ENCODE measurements at places on chromosomes 5 and 9. TPM values are rescaled to one million over a fixed set of nuclear protein-coding genes. Genes with fewer than 3 reads are reported as not detected.

DRD1 gene
- total RNA-seq = 0.06 TPM

SLC6A19 gene
- 0.37 TPM for total RNA-seq

MLANA gene
- not detected for total RNA-seq

DNA sequence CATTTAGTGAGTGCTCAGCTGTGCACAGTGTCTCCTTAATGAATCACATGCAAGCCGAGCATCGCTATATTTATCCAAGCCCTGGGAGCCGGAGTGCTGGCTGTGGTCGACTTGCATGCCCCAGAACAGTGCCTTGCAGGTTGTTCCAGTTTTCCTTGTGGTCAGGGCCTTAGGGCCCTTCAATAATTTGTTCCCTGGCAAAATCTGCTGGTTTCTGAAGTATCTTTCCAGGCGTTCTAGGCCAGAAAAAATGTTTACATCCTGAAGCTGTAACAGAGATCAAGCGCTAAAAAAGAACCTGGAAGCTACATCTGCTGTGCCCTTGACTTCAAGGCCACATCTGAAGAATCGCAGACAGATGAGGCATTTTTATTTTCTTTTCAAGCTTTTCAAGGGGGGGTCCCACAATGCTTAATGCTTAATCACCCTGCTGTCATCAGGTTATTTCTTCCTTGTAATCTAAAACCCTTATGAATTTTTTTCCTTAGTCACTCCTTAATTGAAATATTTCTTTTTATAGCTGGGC lies 105.8 kb downstream of the DOCK2 start:
- DNase-seq = no peak
- H3K36me3 ChIP-seq = no peaks in the 10 kb centered on the region
- no peak overlapping the region for H3K4me3 ChIP-seq
- no peaks in the 10 kb centered on the region for H3K4me1 ChIP-seq
- no peak overlapping the region for H3K27ac ChIP-seq

DNA sequence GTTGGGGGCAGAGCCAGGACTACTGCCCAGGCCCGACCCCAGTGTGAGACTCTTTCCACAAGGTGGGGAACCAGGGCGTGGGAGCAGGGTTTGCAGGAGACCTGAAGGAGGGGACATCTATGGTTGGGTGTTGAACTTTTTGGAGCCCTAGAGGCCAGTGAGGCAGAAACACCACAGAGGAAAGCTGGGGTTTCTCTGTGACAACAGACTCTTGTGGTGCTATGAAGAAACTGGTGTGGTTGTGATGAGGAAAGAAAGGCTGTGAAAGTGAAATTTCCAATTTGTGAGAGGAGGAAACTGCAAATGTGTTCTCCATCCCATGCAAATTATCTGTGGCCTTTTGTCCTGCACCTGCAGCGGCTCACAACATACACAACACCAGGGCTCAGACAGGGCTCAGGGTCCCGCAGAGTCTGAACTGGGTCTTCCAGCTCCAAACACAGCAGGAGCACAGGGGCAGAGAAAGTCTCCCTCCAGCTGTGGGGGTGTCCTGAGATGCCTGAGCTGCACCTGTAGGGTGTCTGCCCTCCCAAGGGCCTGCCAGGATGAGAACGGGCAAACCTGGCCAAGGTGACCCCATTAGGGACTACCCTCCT lies 51.4 kb upstream of the GRHPR start:
- H3K27me3 ChIP-seq = no peaks in the 10 kb centered on the region
- no peaks in the 10 kb centered on the region for H3K4me1 ChIP-seq
- H3K4me3 ChIP-seq = no peak overlapping the region
- H3K36me3 ChIP-seq = no peaks in the 10 kb centered on the region
- no peak for DNase-seq
- H3K27ac ChIP-seq = no peak overlapping the region

- no peak overlapping the region for H3K27ac ChIP-seq
- no peaks in the 10 kb centered on the region for H3K36me3 ChIP-seq
- H3K4me1 ChIP-seq = no peaks in the 10 kb centered on the region
- H3K4me3 ChIP-seq = no peak overlapping the region
- no peaks in the 10 kb centered on the region for H3K27me3 ChIP-seq
Observed at GRCh38 chr9:71036501-71036900, 84.9 kb downstream of the TRPM3 start.

DNA sequence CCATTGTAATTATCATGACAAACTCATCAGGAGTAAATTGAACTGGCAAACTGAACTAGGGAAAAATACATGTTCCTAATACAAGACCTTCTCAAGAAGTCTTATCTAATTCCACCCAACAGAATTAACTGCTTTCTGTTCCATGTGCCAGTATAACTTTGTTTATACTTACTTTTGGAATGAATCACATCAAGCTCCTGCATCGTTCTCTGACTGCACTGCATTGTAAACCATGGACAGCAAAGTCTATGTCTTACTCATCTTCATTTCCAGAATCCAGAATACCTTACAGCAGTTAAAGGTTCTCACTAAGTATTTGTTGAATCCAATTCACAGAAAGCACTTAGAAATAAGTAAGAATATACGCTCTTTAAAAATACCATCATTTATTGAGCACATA lies 102.8 kb downstream of the PLK2 start:
- no peaks in the 10 kb centered on the region for H3K4me1 ChIP-seq
- no peak overlapping the region for H3K4me3 ChIP-seq
- no peaks in the 10 kb centered on the region for H3K36me3 ChIP-seq
- DNase-seq = no peak
- no peaks in the 10 kb centered on the region for H3K27me3 ChIP-seq
- no peak overlapping the region for H3K27ac ChIP-seq

Measured in right lobe of liver (tissue), 6 donors.